Peyer's patch (tissue), 4 donors: ENCODE measurements at places on chromosomes 5 and 9.

DNA sequence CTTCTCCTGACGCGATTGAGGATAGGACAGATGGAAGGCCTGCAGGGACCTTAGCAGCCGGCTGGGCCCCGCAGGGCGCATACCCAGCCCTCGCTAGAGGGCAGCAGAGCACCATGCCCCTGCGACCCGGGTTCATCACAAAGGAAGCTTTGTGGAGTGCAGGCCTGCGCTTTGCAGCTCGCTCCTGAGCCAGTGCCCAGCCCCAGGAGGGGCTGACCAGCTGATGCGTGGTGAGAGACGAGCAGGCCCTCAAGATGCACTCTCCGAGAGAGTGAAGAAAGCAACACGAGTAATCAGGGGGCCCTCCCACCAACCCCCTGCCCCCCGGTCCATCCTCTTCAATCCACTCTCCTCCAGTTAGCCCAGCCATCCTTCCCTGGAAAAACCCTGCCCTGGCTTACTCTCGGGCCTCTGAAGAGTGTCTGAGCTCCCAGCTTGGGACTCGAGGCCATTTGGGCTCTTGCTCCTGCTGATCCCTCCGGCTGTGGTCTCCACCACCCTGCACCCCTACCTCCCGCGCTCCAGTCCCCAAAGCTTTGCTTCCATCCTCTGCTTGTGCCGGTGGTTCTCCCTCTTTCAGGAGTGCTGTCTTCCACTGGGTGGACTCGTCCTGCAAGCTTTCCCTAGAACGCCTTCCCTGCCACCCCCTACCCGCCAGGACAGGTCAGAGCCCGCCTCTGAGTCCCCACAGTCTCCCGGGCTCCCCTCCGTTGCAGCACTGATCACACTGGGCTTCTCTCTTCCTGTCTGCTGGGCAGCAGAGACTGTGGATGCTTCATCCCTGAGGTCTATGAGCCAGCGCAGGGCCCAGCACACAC, 9.1 kb upstream of the KIF12 start:
- DNase-seq: peak; percentile 85
- H3K4me3 ChIP-seq: no peak overlapping the region
- H3K27ac ChIP-seq: no peak overlapping the region
- H3K36me3 ChIP-seq: no peaks in the 10 kb centered on the region
- no peaks in the 10 kb centered on the region for H3K4me1 ChIP-seq

- no peak overlapping the region for H3K4me3 ChIP-seq
- H3K4me1 ChIP-seq: peaks cover 16% of the 10 kb centered on the region
- H3K36me3 ChIP-seq: no peaks in the 10 kb centered on the region
- H3K27ac ChIP-seq: peak overlapping the region; percentile 70
- DNase-seq: no peak
- no peaks in the 10 kb centered on the region for H3K27me3 ChIP-seq
Observed at GRCh38 chr9:127767909-127768331, 10.5 kb downstream of the SH2D3C start.

GRCh38 chr9:105661011-105661410, 1.2 kb upstream of the TAL2 start:
- no peaks in the 10 kb centered on the region for H3K27me3 ChIP-seq
- H3K4me1 ChIP-seq: peaks cover 7% of the 10 kb centered on the region
- no peak for DNase-seq
- no peak overlapping the region for H3K4me3 ChIP-seq
- H3K27ac ChIP-seq: no peak overlapping the region
- no peaks in the 10 kb centered on the region for H3K36me3 ChIP-seq

- H3K27ac ChIP-seq: no peak overlapping the region
- no peak overlapping the region for H3K4me3 ChIP-seq
- no peaks in the 10 kb centered on the region for H3K36me3 ChIP-seq
Observed at GRCh38 chr5:21049901-21050300, 1061.9 kb upstream of the CDH18 start.

GRCh38 chr5:98128271-98128670, 645.2 kb upstream of the RGMB start:
- no peaks in the 10 kb centered on the region for H3K4me1 ChIP-seq
- no peak overlapping the region for H3K27ac ChIP-seq
- no peak for DNase-seq
- no peaks in the 10 kb centered on the region for H3K27me3 ChIP-seq
- no peaks in the 10 kb centered on the region for H3K36me3 ChIP-seq
